ENCODE measurements at places on chromosomes 5 and 9. TPM values are rescaled to one million over a fixed set of nuclear protein-coding genes. Genes with fewer than 3 reads are reported as not detected.

The ORM2 gene
- total RNA-seq = 0.98 TPM

- no peak for DNase-seq
Observed at GRCh38 chr9:30697958-30698357, 1686.5 kb upstream of the ACO1 start.

The ALDH1B1 gene
- 46.3 TPM for total RNA-seq

DNA sequence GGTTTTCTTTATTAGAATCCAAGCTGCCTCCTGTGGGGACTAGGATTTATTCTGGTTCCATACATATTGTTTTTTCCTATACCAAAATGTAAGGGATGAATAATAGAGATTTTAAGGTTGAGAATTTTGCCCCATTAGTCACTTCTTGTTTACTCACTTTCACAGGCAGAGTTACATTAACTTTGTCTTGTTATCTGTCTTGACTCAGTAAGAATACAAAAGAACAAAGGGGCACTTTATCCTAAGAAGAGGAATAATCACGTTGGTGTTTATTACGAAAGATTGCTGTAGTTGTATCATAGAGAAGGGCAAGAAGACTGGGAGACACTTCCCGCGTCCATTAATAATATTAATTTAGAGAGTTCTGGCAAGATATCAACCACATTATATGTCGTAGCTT is 599.7 kb upstream of the FTMT start:
- DNase-seq = no peak

GRCh38 chr9:81182431-81182830 is 506.9 kb downstream of the TLE1 start:
- DNase-seq = no peak

GRCh38 chr9:34456746-34457145 is 1.6 kb downstream of the FAM219A start:
- no peak for DNase-seq

The SPRY4 gene
- 24.2 TPM for total RNA-seq

DNA sequence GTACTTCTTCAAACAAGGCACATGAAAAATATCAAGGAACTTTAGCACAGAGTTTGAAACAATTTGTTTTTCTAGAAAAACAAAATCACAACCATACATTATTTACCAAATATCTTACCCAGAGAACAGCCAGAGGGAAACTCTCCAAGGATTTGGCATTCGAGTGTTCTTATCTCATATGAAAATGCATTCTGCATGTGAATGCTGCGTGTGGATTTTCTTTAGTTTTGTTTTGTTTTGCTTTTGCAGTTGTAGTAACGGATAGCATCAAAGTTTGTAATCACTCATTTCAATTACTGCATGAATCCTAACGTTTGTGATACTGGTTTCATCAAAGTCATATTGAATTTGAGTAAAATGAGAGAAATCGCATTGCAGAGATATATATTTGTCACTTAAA is 28.0 kb downstream of the ADAMTSL1 start:
- no peak for DNase-seq

The ELL2 gene
- total RNA-seq = 23.1 TPM

- DNase-seq = peak; percentile 70
Observed at GRCh38 chr5:154755361-154756008, at the start of gene LARP1. Gene LARP1 (plus strand): TSS chr5:154755377. CDS start chr5:154755758, 381 bp downstream.

The ANGPTL2 gene
- total RNA-seq = not detected

- peak; percentile 7 for DNase-seq
Observed at GRCh38 chr5:59039296-59040023, 456.6 kb downstream of the RAB3C start.

The ARL14EPL gene
- total RNA-seq = 0.20 TPM

GRCh38 chr9:18683312-18683711 is 209.4 kb downstream of the ADAMTSL1 start:
- DNase-seq = no peak

The NAIP gene
- total RNA-seq = 3.6 TPM

DNA sequence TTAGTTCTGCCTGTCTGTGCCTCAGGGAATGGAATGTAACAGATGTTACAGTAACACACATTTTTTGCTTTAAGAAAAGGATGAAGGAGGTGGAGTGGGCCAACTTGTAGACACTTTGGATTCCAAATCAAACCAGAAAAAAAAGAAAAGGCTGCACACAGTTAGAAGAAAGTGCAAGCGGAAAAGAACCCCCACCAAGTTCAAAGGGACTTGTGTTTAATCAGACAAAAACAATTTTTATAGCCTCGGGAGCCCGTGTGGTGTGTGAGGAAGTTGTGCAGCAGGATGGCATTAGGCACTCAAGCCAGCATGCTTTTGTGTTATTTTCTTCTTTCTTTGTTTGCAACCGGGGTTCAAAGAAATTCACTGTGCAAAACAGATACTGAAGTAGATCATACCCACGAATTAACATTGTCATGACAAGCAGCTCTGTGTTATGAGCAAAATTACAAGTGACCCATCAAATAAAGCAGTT is 189.5 kb downstream of the SEMA5A start:
- DNase-seq = no peak

- DNase-seq = no peak
Observed at GRCh38 chr9:33662871-33663270, 132.5 kb upstream of the PRSS3 start.

The CNTFR gene
- not detected for total RNA-seq

The HEMGN gene
- total RNA-seq = 101 TPM

GRCh38 chr5:58135571-58136335 is 324.1 kb downstream of the PLK2 start:
- DNase-seq = no peak

The DUSP1 gene
- 17.1 TPM for total RNA-seq

DNA sequence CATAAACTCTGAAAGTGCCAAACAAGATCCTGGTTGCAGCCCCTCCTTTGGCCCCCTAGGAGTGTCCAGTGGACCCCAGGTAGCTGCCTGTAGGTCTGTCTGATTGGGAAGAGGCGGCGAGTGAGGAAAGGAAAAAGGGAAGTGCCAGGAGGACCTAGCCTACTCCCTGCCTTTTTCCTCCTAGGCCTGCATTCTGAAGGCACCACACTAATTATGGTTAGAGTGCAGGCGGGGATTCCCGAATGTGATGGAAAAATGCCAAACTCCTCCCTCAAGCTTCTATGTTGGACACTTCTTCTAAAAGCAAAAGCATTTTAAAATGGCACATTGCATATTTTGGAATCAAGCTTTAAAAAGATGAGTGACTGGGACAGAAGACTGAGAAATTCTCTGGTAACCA is 83.2 kb upstream of the SMIM15 start:
- no peak for DNase-seq

DNA sequence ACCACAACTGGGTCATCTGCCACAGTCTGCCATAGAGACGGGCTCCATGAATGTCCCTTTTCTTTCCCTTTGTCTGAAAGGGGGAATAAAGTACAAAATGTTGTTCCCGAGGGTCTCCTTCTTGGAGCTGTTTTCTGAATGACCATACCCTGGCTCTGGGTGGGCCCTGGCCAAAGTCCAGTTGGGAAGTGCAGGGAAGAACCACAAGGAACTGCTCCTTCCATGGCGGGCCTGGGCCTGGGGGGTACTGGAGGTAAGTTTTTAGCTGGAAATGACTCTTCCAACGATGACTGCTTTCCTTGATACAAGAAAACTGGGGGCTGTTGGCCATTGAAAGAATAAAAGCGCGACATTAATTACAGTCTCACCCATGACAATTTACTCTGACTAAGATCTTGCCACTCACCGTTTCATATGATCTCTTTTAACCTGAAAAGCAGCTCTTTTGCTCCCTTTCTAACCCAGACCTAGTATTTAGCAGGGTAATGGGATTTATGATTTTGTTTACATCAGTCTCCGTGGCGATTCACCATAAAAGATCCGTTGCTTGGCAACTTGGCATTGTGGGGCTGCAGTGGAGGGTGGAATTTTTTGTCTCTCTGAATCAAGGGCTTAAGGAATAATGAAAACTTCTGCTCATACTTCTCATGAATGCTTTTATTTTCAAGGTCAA is 89.2 kb upstream of the PTCH1 start:
- no peak for DNase-seq

GRCh38 chr9:133664173-133665050 is 28.2 kb downstream of the DBH start:
- no peak for DNase-seq

The LURAP1L gene
- total RNA-seq = not detected

The TMC1 gene
- total RNA-seq = not detected

DNA sequence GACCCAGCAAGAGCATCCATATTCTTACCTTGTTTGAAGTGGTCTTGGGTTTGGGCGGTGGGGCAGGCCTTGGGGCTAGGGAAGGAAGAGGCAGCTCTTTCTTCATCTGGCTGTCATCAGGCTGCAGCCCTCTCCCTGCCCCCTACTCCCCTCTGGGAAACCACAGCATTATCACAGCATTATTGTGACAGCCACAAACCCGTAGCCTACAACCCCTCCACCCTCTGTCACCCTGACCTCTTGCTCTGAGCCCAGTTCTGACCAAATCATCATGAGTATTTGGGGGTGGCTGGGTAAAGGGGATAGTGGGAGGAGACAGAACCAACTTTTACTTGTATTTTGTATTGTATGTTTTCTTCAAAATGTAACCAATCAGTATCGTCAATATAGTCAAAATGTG is 94.3 kb upstream of the ARRDC3 start:
- no peak for DNase-seq

The SLC12A2 gene
- total RNA-seq = 19.7 TPM

All from K562 (cell line).